ENCODE measurements at places on chromosomes 2 and 18. TPM values are rescaled to one million over a fixed set of nuclear protein-coding genes. Genes with fewer than 3 reads are reported as not detected.

DNA sequence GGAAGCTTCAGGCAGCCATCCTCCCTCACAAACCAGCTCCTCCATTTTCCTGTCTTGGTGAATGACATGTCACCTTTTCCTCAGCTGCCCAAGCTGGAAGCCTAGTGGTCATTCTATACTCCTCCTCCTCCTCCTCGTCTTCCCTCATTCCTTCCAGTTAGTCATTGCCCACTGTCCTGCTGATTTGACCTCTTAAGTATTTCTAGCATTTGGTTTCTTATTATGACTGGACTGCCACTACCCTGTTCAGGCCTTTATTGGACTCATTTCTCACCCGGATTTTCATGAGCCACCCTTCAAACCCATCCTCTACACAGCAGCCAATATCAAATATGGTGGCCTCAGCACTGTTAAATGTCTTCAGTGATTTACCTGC lies 21.9 kb upstream of the MGAT5 start:
- DNase-seq = no peak

DNA sequence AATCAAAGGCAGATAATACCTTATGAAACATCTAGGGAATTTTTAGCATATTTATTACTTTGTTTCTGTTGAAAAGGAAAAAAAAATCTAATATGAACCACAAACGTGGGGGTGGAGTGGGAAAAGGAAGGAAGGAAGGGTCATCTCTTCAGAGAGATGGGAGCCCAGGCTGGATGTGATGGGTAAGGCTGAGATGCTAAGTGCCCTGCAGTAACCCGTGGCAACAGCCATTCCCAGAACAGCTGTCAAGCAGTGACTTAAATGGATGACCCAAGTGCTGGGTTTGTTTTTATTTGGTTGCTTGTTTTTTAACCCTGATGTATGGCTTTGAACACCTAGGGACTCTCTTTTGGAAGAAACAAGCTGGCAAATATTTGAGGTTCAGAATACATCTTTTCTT lies 50.7 kb upstream of the KLF7 start:
- DNase-seq = no peak

DNA sequence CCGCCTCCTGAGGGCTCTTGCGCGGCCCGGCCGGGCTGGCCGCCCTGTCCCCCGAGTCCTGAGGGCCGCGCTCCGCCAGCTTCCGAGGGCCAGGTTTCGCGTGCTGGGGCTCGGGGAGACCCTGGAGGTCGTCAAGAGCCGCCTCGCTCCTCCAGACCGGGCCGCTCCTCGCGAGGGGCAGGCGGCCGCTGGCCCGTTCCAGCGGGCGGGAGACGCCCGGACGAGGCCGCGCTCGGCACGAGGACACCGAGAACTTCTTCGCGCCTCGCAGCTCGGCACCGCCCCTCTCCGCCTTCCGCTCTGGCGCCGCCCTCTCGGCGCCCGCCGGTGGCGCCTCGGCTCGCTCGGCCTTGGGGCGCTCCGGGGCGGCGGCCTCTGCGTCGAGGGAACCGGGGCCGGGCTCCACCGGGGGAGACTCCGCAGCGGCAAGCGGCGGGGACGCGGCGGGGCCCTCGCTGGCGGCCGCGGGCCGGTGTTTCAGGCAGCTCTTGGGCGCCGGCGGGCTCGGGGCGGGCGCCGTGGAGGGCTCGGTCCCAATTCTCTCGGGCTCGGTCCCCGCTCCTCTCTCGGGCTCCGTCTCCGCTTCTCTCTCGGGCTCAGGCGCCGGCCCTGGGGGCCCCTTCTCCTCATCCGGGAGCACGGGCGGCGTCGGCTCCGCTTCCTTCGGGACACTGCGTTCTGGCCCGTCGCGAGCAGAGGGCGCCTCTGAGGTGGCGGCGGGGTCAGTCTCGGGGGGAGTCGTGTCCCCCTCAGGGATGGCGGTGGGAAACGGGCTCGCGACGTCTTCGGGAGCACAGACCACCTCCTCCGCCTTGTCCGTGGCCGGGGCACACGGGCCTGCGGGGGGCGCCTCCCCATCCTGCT lies 91.6 kb upstream of the MGAT4A start:
- DNase-seq = no peak

- no peak for DNase-seq
Observed at GRCh38 chr2:48941908-48942307, 186.4 kb upstream of the LHCGR start.

GRCh38 chr18:29874519-29875098 lies 1167.9 kb downstream of the DSC3 start:
- DNase-seq = no peak

DNA sequence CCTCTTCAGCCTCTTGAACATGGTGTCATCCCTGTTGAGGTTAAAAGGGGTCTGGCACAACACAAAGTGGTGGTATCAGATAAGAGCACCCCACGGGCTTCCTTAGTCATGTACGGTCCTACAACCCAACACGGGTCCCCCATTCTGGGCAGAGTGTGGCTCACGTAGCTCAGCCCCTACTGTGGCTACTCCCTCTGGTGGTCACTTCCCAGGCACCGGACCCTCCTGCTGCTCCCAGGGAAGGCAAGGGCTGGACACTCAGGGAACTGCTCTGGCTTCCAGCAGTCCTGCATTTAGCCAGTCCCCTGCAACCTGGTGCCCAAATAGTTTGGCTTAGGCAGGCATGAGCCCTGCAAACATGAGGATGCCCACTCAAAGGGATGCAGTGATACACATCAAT lies 58.6 kb downstream of the GALNT14 start:
- no peak for DNase-seq

DNA sequence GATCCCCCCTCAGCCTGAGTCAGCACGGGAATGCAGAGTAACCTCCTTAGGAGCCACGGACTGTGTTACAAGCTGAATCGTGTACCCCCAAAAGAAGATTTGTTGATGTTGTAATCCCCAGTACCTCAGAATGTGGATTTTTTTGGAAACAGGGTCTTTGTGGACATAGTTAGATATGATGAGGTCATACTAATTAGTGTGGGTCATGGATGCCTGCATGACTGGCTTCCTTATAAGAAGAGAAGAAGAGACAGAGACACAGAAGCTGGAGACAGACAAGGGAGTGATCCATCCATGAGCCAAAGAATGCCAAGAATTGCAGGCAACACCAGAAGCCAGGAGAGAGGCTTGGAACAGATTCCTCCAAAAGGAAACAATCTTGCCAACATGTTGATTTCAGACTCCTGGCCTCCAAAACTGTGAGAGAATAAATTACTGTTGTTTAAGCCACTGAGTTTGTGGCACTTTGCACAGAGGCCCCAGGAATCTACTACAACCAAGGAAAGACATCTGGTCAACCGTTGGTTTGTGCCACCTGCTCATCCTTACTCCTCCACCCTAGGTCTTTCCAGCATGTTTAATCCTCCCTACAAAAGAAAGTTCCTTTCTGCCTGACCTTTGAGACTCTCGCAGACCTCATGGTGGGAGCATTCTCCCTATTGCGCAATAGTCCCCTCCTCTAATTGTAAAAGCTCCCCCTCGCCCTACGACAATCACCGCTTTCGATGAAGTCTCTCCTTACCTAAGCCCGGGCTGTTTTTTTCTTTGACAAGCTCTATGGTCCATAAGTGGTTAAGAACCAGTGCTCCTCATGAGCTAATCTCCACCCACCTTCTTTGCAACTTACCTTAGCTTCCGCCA lies 91.6 kb downstream of the DNER start:
- no peak for DNase-seq

DNA sequence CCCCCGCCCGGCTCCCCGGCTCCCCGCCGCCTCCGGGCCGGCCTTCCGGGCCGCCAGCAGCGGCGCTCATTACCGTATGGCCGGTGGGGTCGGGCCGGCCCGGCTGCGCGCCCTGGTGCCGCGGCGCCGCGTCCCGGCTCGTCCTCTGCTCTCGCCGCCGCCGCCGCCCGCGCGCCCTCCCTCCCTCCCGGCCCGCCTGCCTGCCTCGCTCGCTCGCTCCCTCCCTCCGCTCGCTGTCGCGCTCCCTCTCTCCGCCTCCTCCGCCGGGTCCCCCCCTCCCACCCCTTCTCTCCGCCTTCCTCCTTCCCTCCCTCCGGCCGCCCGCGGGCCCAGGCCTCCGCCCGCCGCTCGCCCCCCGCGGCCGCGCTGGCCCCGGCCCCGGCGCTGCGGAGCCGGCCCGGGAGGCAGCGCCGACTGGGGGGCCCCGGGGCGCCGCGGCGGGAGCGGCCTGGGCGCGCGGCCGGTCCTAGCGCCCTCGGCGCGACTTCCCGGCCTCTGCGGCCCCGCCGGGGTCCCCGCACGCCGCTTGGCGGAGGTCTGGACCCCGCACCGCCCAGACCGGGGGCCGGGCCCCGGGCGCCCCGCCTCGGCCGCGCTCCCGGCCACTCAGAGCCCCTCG lies at the start of gene DNMT3A:
Gene DNMT3A, minus strand, starts transcription at position 173 of the 619 bp plus-strand sequence. CDS start 27,941 bp downstream, outside the sequence.
- peak; percentile 81 for DNase-seq

GRCh38 chr2:2846332-2847208 lies 515.5 kb upstream of the MYT1L start:
- no peak for DNase-seq

- no peak for DNase-seq
Observed at GRCh38 chr18:58392324-58393000, 236.4 kb downstream of the ALPK2 start.

DNA sequence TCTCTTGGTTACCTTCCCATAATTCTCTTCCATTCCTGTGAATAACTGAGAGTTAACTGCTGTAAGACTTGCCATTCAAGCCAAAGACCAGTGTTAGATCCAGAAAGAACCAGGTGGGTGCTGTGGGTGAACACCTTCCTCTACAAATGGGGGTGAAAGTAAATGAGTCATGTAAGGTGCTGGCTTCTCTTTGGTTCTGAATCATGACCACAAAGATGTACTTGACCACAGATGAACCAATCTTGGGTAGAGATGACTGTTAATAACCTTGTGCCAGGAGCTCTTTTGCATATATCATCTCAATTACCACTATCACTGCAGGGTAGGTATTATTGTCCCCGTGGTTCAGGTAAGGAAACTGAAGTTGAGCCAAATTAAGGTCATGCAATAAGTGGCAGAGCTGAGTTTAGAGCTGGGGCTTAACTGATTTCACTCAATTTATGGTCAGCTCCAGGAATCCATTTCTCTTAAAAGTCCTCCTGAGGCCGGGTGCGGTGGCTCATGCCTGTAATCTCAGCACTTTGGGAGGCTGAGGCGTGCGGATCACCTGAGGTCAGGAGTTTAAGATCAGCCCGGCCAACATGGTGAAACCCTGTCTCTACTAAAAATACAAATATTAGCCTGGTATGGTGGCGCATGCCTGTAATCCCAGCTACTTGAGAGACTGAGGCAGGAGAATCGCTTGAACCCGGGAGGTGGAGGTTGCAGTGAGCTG lies 244.9 kb upstream of the CXCR4 start:
- no peak for DNase-seq

- no peak for DNase-seq
Observed at GRCh38 chr18:63301434-63301833, 18.1 kb downstream of the BCL2 start.

GRCh38 chr2:112148477-112148876 lies 10.3 kb downstream of the FBLN7 start:
- no peak for DNase-seq

DNA sequence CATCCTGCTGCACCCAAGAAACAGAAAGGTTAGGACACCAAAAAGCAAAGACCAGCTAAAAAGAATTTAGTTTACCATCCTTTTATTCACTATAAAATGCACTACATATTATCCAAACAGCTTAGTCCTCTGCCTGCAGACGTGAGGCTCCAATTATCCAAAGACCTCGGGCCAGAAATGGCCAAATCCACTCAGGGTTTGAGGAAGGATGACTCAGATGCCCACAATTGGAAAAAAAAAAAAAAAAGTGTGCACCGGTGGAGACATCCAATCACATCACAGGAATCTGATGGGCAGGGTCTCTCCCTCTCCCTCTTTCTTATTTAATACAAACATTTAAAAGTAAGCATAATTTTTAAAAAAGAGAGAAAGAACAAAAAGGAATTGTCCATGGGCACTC lies 65.7 kb downstream of the TRABD2A start:
- no peak for DNase-seq

- no peak for DNase-seq
Observed at GRCh38 chr2:102094917-102095316, 47.6 kb upstream of the IL1R1 start.

DNA sequence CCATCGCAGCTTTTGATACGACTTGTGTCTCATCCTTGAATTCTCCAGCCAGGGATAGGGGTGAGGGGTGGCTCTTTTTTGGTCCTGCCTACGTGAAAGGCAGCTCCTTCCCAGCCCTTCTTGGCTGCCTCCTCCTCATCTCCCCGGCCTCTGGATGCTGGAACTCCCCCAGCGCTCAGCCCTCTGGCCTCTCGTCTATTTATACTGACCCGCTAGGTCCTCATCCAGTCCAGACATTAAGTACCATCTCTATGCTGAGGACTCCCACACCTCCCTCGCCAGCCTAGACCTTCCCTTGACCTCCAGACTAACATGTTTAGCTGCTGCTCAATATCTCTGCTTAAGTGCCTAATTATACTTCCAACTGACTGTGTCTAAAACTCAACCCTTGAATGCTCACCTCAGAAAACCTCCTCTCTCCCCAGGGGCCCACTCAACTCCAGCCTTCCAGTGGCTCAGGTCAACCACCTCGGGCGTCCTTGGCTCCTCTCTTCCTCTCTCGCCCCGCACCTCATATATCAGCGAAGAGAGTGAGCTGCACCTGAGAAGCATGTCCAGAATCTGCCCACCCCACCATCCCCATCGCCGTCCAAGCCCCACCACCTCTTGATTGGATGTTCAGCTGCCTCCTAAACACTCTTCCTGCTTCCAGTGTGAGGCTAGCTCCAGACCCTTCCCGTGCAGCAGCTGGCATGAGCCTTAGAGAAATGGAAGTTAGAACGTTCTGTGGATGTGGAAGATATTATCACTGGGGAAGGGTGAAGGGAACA lies 34.8 kb downstream of the TOGARAM2 start:
- DNase-seq = no peak

- no peak for DNase-seq
Observed at GRCh38 chr2:117885308-117885707, 70.8 kb downstream of the DDX18 start.

GRCh38 chr18:54883816-54884604 lies 55.7 kb downstream of the RAB27B start:
- DNase-seq = no peak

- DNase-seq = no peak
Observed at GRCh38 chr2:71181316-71181715, 45.6 kb downstream of the PAIP2B start.

FKBP7 gene
- 7.3 TPM for total RNA-seq

HOXD4 gene
- 4.7 TPM for total RNA-seq

TSPYL6 gene
- not detected for total RNA-seq

TUBB8B gene
- total RNA-seq = 0.55 TPM

PRKRA gene
- 31.5 TPM for total RNA-seq

GAREM2 gene
- total RNA-seq = 6.7 TPM

Measured in mucosa of descending colon (tissue), 3 donors.